ENCODE measurements at places on chromosomes 11 and 22.

- no peak for DNase-seq
These were observed 105.2 kb downstream of the SPON1 start for GRCh38 chr11:14067686-14068085.

DNA sequence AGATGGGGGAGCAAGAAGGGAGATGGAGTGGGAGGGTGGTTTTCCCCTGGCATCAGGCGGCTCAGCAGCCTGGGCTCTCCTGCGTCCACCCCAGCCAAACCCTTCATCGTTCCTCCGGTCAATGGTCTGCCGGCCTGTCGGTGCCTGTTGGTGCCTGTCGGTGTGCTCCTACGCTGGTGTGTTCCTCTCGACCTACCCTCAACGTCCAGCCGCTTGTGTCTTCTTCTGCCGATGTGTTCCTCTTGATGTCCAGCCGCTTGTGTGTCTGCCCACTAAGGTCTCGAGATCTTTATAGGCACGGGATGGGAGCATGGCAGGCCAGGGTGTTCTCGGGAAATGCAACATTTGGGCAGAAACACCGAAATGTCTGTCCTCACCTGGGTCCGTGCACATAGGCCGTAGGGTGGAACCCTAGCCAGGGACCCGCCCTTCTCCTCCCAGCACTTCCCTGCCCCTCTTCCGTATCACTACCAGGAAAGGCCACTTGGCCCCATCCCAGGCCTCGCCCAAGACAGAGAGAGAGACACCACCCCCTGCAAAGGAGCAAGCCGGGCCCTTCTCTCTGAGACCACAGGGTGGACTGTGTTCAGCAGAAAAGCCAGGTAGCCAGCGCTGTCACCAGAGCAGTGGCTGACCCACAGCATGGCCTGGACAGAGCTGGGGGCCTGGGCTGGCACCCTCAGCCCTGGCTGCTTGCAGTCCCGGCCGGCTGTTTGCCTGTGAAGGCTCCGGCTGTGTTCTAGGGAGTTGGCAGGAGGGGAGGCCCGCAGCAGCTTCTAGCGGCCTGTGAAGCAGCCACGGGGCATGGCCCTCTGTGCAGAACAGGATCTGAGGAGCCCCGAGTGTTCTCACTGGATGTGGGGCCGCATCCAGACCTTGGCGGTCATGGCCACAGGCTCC, 61.6 kb upstream of the KCNQ1OT1 start:
- DNase-seq: no peak

- no peak for DNase-seq
These were observed 988.1 kb downstream of the NTM start for GRCh38 chr11:132358573-132358953.

GRCh38 chr11:28105869-28106268, 2.1 kb downstream of the KIF18A start:
- no peak for DNase-seq

- DNase-seq: no peak
These were observed 76.8 kb upstream of the VPREB1 start for GRCh38 chr22:22167791-22168189.

- DNase-seq: no peak
These were observed 132.4 kb downstream of the RBFOX2 start for GRCh38 chr22:35896111-35896705.

DNA sequence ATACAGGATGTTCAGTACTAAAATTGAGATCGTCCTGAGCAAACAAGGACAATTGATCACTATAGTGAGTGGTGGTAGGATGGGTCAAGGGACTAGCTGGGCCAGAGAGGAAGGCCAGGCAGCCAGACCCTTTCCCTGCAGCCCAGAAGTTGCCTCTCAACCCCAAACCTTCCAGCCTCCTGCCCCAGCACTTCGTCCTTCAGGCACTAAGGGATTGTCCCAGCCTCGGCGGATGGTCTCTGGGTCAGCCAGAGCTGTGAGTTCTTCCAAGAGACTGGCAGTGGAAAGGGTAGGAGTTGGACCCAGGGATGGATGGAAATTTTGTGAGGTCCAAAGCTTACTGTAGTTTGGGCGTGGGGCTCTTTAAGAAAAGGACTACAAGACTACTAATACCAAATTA, 3.6 kb upstream of the LMO1 start:
- DNase-seq: no peak

GRCh38 chr11:22415476-22415875, 77.3 kb downstream of the SLC17A6 start:
- no peak for DNase-seq

DNA sequence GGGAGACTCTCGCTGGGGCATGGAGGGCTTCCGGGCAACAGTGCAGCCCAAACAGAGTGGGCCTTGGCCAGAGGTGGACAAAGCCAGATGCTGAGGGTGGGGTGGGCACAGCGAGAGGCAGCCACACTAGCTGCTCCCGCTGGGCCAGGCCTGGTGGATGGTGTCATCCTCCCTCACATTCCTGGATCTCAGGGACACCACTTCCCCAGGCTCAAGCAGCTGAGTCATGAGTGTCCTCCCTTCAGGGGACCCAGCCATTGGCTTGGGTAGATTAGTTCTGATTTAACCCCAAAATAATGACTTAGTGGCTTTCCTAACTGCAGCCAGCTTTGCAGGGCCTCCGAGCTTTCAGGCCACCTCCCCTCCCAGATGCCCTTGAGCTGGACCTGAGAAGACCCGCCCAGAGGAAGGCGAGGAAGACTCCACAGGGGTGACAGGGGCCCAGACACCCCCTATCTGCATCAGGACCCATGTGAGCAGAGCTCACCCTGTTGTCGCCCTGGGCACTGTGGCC, 25.9 kb upstream of the WNT7B start:
- DNase-seq: no peak

GRCh38 chr11:71979602-71980001, 19.1 kb upstream of the IL18BP start:
- no peak for DNase-seq

DNA sequence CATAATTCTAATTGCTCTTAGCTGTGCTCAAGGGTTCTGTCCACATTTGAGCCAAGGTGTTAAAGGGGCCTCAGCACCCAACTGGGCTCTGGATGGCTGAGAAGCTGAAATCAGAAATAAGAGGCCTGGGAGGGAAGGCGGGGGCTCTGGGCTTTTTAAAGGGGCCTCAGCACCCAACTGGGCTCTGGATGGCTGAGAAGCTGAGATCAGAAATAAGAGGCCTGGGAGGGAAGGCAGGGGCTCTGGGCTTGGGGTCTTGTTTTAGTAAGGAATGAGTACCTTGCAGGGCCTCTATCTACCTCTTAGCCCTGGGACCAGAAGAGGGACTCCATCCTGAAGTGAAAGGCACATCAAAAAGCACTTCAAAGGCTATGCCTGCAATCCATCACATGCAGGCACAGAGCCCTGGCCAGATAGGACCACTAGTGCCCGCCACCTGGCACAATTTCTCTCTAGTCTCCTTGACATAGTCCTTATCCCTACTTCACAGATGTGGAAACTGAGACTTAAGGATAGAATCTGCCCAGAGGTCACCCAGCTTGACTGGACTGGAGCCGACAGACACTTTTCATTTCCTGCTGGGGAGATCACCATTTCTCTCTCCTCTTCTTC, 35.6 kb downstream of the DKK3 start:
- no peak for DNase-seq

GRCh38 chr11:75351791-75352587, 528 bp upstream of the ARRB1 start:
- no peak for DNase-seq

DNA sequence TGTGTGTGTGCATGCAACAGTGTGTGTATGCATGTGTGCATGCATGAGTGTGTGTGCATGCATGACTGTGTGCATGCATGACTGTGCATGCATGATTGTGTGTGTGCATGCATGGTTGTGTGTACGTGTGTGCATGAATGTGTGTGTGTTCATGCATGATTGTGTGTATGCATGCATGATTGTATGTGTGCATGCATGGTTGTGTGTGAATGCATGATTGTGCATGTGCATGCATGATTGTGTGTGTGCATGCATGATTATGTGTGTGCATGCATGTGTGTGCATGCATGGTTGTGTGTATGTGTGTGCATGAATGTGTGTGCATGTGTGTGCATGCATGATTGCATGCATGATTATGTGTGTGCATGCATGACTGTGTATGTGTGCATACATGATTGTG, 1052.0 kb downstream of the TBC1D22A start:
- DNase-seq: no peak

- no peak for DNase-seq
These were observed 2.8 kb downstream of the RCOR2 start for GRCh38 chr11:63913866-63914830.

DNA sequence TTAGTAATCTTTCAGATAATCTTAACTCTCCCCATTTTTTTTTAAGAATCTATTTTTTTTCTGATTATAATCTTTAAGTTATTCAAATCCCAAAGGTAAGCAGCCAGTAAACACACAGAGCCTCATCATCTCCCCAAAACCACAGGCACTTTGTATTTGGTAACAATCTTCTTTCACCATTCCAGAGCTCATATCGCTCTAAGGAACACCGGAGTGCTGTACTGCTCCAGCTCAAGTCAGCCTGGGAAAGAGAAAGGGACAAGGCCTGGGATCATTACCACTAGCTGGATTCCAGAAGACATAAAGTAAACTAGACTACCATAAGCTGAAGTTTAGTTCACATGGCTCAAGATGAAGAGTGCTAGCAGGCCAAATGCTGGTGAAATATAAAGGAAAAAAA, 73.0 kb upstream of the APOA1 start:
- no peak for DNase-seq

GRCh38 chr11:27673979-27674663, 26.1 kb downstream of the BDNF start:
- no peak for DNase-seq

DNA sequence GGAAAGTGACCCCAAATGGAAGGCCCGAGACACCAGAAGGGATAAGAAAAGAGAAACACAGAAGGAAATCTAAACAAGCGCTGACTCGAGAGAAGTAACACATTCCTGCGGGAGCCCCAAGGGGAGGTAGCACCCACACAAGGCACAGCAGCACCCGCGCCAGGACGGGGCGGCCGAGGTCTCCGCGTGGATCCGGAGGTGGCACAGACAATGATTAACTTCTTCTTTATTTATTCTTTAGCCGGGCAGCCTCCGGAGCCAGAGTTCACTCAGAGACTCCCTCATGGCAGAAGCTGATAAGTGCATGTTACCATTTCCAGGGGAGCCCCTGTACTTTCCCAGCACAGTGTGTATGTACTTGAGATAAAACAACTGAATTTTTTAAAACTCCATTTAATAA, 5.1 kb downstream of the TOLLIP start:
- no peak for DNase-seq

DNA sequence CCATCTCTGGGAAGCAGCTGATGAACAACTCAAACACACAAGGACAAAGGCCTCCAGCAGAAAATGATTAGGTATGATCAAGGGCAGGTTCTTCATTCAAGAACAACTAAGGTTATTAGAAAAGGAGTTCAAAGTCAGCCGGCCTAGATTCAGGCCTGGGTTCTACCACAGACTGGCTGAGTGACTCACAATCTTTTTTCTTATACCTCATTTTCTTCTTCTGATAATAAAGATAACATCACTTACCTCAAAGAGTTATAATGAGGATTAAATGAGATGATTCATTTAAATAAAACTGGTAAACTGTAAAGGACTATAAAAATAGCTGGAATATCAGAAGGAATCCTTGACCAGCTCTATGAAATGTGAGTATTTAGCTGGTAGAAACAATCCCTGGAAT, 49.3 kb upstream of the PPP2R1B start:
- DNase-seq: no peak

DNA sequence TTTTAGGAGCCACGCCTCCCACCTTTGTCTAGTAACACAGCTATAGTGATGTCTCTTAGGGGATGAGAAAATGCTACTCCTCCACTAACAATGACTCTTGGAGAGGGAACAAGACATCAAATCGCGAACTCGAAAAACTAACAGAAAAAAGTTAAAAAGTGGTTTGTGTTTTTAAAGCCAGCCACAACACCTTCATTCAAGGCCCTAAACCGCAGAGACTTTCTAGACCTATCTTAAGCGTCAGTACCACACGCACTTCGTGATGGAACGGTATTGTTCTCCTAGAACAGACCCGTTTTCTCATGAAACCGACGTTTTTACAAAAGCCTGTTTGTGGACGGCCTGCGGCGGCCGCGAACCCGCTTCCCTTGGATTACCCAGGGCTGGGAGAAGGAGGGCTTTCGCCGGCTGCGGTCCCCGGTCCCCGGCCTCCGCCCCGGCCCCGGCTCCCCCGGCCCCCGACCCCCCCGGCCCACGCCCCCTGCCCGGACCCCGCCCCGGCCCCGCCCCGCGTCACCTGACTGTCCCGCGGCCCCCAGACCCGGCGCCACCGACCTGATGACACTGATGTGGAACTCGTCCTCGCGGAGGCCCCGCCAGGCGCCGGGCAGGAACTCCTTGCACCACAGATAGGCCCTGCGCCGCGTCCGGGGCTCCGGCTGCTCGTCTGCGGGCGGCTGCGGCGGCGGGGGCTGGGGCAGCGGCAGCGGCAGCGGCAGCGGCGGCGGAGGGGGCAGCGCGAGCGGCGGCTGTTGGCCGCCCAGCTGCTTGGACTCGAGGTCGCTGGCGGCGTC, 718 bp downstream of the CHKA start:
- peak; percentile 58 for DNase-seq

- no peak for DNase-seq
These were observed 83.2 kb downstream of the ZBTB16 start for GRCh38 chr11:114142707-114143106.

DNA sequence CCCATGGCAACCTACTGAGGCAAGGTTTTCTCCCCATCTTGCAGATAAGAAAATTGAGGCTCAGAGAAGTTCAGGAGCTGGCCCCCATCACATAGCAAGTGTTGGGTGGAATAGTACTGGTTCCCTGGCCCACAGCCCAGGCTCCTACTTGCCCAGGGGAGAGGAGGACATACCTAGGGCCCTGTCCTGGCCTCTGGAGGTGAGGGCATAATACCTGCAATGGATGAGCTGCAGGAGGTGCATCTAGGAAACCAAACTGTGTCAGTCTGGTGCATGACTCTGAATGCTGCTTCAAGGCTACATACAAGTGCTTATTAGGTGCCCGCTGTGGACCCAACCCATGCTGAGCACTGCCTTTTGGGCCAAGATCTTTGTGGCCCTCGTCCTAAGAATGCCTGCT, 40.0 kb upstream of the TPBGL start:
- DNase-seq: no peak

- peak; percentile 18 for DNase-seq
These were observed 11.6 kb upstream of the ALKBH3 start for GRCh38 chr11:43868852-43869567.

- peak; percentile 58 for DNase-seq
These were observed 1.6 kb downstream of the TRIM68 start for GRCh38 chr11:4606231-4607015.

- DNase-seq: no peak
These were observed 31.9 kb upstream of the TP53I11 start for GRCh38 chr11:44982496-44983062.

GRCh38 chr11:118909619-118910308, 16.0 kb downstream of the BCL9L start:
- no peak for DNase-seq

DNA sequence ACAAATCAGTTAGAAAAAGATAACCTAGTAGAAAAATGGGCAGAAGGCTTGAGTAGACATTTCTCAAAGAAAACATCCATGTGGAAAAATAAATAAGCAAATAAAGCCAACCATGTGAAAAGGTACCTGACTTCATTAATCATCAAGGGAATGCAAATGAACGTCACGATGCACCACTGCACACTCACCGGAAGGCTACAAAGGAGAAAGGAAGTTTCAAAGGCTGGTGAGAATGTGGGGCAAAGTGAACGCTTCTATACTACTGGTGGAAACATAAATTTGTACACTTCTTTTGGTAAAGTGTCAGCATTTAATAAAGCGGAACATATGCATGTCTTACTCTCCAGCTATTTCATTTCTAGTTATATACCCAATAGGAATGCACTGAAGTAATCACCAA, 166.8 kb downstream of the CSNK2A3 start:
- no peak for DNase-seq

- DNase-seq: no peak
These were observed 120.9 kb upstream of the LUZP2 start for GRCh38 chr11:24375931-24376330.
